Right cardiac atrium (tissue), 5 donors: ENCODE measurements at places on chromosomes 13 and 19. TPM values are rescaled to one million over a fixed set of nuclear protein-coding genes. Genes with fewer than 3 reads are reported as not detected.

C19orf33 gene
- 4.3 TPM for polyA plus RNA-seq

CGB1 gene
- not detected for polyA plus RNA-seq

KASH5 gene
- polyA plus RNA-seq: not detected

BEST2 gene
- polyA plus RNA-seq: not detected

TECR gene
- 102 TPM for polyA plus RNA-seq

TNNT1 gene
- 34.8 TPM for polyA plus RNA-seq

DACH1 gene
- 1.3 TPM for polyA plus RNA-seq

ZNF681 gene
- polyA plus RNA-seq: 0.43 TPM

ZIC5 gene
- polyA plus RNA-seq: not detected

TLE2 gene
- 68.6 TPM for polyA plus RNA-seq

CAPN12 gene
- 0.91 TPM for polyA plus RNA-seq

C19orf47 gene
- 194 TPM for polyA plus RNA-seq

FGF21 gene
- not detected for polyA plus RNA-seq

LCP1 gene
- polyA plus RNA-seq: 3.2 TPM

IGFL1 gene
- polyA plus RNA-seq: not detected

ERF gene
- polyA plus RNA-seq: 39.1 TPM

TMPRSS9 gene
- not detected for polyA plus RNA-seq

RFPL4A gene
- polyA plus RNA-seq: not detected

PPP1R12C gene
- polyA plus RNA-seq: 221 TPM

PDE4C gene
- 2.8 TPM for polyA plus RNA-seq

FAAP24 gene
- polyA plus RNA-seq: 0.72 TPM

COX6B2 gene
- polyA plus RNA-seq: not detected

PINLYP gene
- polyA plus RNA-seq: 9.8 TPM

ZFP14 gene
- 2.5 TPM for polyA plus RNA-seq

VMAC gene
- 3.6 TPM for polyA plus RNA-seq

CD22 gene
- 0.20 TPM for polyA plus RNA-seq

ZSCAN4 gene
- polyA plus RNA-seq: 0.16 TPM

C19orf18 gene
- 2.9 TPM for polyA plus RNA-seq

ETFB gene
- polyA plus RNA-seq: 452 TPM
